ENCODE measurements at places on chromosomes 7 and 10.

DNA sequence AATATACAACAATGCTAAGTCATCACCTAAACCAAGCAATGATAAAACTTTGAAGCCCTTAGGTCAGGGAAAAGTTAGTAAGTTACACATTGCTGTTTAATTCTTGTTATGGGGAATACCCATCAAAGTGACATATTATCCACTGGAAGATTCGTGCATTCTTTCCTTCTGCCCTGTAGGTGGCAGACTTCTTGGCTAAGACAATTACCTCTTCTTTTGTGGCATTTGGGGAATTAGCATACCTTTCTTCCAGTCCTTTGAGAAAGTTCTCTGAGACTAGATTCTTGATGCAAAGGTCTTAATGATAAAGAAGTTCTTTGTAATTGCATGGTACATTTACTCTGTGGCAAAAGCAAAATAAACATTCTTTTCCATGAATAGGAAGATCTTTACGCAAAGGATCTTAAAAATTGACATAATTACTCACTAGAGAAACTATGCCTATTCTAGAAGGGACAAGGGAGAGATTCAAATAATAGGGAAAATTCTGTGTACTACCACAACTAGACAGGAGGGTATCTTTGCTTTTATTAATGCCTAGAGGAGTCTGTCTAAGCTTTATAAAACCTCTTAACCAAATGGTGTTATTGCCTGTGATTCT is 395.9 kb downstream of the GRM8 start:
- no peak for DNase-seq

DNA sequence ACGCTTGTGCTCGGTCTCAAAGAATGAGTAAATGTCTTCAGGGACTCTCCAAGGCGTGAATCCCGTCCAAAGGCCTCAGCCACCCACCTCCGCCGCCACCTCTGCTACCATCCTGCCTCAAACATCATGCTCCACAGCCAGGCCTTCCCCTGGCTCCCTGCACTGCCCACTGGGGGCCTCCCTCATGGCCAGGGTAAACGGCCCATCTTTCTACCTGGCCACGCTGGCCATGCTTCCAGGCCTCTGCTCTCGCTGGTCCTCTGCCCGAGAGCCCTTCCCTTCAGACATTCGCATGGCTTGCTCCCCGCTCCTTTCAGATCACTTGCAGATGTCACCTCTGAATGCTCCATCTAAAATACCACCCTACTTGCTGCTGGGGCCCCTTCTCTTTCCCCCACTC is 40.2 kb downstream of the ZNF783 start:
- DNase-seq = no peak

DNA sequence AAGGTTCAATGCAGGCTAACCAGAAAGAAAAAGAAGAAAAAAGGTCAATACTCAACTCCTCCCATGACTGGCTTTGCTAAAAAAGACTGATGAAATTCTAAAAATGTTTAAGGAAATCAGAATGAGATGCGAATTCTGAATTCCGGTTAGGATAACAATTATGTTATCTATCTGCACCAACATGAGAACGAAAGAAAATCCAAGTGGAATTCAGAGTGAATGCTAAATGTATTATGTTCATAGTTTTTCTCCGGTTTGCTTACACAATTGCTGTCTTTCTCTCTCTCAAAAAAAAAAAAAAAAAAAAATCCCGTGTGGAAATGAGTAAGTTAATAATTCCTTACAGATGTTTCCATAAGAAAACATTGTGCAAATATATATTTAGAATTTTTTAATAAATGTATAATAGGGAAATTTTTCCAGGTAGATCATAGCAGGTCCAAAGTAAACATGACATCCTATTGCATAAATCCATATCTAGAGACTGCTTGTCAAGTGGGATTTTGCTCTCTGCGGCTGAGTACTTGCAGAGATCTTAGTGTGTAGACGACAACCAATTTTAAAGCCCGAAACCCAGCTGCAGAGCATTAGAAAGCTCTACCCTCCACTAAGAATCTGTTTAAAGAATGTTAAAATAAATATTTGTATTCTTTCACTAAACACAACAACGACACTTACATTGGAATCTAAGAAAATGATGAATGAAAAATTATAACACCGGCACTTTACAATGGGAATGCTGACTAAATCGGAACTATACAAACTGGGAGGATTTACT is 104.0 kb downstream of the JAZF1 start:
- DNase-seq = no peak

GRCh38 chr10:58017719-58018367 is 249.9 kb downstream of the IPMK start:
- DNase-seq = no peak

GRCh38 chr10:79298403-79299244 is 48.6 kb upstream of the PPIF start:
- DNase-seq = no peak

Measured in lower leg skin (tissue), 4 donors.